ENCODE measurements at places on chromosomes 7 and 10.

DNA sequence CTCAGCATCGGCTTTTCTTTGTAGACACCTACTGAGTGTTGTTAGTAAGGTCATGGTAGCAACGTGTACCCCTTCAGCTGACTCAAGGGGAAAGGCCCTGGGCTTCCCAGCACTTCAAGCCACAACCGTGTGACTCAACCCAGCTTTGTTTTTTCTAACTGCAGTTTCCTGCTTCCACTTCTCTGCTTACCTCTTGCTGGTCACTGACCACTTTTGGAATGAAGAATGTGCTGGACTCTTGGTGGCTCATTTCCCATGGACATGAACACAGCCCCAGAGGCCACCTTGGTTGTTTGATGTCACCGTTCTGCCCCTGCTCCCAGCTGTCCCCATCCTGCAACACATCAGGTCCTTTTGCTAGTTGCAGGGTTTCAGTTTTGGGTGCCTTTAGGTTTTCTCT, 69.5 kb upstream of the ZNF438 start:
- DNase-seq: peak; percentile 17

GRCh38 chr7:34333925-34334324, 324.1 kb upstream of the NPSR1 start:
- DNase-seq: no peak

DNA sequence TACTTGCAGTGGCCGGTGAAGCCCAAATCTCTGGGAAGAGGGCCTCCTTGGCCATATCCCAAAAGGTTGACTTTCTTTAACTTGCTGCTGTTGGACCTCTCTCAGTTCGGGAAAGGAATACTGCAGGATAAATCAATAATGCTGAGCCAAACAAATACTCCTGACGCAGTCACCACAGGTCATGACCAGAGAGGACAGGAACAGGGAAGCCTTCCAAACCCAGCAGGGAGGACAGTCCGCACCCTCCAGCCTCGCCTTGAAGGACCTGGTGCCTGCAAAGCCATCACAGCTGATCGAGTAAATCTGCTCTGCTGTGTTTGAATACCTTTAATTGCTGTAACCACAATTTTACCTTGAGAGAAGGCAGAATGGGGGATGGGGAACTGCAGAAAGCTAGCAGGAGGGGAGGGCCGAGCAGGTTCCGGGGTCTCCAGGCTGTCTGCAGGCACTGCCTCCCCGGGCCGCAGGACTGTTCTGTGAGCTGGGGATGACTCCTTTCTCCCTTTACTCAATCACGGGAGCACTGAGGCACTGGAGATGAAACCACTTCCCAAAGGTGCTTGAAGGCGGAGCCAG, 20.8 kb upstream of the INSIG1 start:
- DNase-seq: no peak

GRCh38 chr7:98969386-98969785, 91.1 kb downstream of the TRRAP start:
- no peak for DNase-seq

GRCh38 chr10:61787170-61787569, 114.3 kb upstream of the ARID5B start:
- no peak for DNase-seq

- no peak for DNase-seq
Observed at GRCh38 chr7:82360591-82361368, 82.8 kb downstream of the CACNA2D1 start.

- no peak for DNase-seq
Observed at GRCh38 chr10:70990681-70991080, 102.3 kb upstream of the PCBD1 start.

DNA sequence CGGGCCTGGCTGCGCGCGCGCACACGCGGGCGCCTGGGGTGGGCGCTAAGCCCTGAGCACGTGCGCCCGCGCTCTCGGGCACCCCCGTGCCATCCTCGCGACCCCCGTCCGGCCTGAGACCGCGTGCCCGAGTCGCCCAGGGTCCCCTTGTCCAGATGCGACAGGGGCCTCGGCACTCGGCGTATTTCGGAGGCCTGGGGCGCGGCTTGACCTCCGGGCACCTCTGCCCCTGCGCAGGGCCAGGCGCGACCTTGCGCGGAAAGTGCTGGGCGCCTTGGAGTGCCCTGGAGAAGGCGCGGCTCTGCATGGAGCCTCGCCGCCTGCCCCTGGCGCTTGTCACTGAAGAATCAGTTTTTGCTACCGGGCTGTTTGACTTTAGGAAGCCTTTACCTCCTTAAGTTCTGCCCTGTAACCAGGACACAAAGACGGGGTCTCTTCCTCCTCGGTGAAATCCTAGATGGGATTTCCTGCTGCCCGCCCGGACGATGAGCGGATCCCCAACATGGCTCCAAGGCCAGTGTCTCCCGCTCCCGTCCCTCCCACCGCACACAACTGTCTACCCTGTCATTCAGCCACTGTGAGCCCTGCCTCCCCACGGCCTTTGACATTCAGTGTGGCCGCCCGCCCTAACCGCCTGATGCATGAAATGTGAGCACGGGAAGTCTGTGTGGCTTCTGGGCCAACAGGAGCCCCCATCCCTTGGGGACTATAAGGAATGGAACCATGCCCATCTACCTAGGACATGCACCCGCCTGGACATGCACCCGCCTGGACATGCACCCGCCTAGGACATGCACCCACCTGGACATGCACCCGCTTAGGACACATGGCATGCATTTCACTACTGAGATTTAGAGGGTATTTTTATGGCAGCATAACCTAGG, 1.1 kb upstream of the STK32C start:
- DNase-seq: peak; percentile 35

- no peak for DNase-seq
Observed at GRCh38 chr10:71451754-71452153, 55.0 kb downstream of the CDH23 start.

DNA sequence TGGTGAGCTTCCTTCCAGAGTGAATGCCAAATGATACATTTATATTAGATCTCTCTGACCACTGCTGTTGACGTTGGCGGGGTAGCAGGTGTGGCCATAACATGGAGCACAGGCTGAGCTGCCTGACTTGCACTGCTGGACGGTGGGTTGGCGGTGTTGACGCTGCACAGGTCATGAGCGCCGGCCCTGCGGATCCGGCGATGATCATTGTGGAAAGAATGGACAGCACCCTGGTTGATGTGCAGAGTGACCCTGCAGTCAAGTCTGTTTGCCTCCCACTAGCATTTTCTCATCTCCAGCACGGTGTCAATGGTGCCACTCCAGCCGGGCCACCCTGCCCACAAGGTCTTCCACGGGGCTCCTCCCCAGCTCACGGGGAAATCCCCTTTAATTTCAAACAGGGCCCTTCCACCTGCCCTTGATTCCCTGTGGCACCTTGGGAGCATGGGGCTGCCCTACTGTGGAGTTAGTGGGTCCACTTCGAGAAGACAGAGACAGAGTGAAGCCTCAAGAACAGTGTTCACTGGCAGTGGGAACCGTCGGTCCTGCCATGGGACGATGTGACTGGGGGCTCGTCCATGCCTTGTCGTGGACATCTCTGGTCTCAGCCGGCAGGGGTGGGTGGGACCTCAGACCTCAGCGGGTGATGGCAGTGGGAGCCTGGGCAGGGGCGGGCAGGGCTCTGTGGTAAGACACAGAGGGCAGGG, 613.5 kb downstream of the PTPRN2 start:
- no peak for DNase-seq

DNA sequence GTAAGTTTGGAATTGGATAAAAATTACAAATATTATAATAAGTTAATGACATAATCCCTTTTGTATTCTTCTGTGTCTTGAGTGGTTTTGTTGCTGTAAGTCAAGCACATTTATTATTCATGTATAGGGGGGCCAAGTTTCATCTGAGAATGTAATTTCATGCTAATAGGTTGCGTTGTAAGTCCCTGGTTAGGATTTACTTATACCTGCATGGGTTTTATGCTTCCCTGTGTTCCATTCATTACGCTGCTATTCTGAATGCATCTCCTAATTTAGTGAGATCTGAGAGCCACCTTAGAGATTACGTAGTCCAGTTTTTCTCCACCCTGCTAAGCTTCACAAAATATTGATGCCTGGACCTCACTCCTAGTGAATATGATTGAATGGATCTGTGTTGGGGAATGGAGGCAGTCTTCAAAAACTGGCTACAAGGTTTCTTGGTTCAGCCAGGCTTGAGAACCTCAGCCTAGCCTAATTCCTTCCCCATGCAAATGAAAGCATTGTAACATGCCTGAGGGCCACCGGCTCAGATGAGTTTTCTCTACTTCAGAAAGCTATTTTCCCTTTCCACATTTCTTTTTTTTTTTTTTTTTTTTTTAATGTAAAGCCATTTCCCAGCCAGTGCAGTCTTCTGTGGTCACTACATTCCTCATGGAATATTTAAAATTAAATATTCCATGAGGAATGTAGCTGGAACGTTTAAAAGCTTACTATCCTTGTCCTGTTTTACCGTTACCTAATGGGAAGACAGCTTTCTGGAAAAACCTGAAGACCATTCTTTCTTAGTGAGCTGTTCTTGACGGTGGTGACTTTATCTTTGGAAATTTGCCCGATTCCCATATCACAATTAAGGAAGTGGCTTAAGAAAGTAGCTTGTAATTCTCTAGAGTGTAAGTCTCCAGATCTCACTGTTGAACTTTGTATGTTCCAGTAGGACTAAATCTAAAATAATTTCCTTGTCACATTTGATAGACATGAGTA, 16.0 kb downstream of the PAPSS2 start:
- DNase-seq: no peak

- DNase-seq: no peak
Observed at GRCh38 chr10:14563076-14563336, 211.7 kb downstream of the FAM107B start.

- no peak for DNase-seq
Observed at GRCh38 chr10:5188358-5188757, 3.4 kb upstream of the AKR1C8 start.

DNA sequence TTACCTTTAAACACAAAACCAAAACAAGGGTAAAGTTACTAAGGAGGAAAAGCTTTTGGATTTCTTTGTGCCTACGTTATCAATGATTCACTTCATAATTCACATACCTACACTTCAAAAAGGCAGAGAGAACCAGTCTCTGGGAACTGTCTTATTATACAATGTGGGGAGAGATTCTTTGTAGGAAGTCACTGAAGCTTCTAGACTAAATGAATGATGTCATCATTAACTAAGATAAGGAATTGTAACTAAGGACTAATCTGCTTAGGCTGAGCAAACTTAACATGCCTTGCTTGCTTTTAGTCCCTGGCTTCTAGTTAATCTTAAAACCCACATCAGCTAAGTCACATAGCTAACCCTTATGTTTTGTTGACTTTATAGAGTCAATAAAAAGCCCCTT, 771.2 kb downstream of the NXPH1 start:
- DNase-seq: no peak

GRCh38 chr10:78712147-78712546, 356.6 kb upstream of the ZMIZ1 start:
- DNase-seq: no peak

DNA sequence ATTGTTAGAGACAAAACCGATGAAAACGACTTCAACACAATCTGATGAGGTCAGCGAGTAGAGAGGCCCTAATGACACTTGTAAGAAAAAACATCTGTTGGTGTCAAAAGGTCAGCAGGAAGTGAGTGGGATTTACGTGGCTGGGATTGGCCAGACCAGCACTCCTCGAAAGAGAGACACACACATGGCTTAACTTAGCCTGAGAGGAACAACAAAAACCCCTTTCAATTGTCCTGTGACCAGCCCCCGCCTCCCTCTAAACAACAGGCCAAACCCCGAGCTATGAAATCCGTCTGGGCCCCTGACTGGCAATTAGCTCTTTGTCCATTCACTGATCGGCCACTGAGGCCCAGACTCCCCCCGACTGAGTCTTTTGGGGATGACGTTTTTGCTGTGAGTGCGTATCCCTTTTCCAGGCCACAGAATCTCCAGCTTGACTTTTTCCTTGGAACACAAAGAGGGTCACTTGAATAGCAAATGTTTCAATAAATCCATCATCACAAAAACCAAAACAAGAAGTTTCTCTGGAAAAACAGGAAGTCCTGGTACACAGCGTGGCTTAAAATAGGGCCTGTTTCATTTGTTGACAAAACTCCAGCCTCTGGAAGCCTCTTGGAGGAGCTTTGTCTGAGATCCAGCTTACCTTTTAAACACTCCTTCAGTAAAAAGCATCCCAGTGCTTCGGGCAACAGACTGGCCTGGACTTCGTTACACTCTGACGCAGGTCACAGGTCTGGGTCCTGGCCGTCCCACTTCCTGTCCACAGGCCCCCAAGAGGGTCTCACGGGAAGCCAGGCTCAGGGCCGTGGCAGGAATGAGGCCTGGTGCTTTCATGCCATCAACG, 103.0 kb downstream of the CTBP2 start:
- peak; percentile 94 for DNase-seq

DNA sequence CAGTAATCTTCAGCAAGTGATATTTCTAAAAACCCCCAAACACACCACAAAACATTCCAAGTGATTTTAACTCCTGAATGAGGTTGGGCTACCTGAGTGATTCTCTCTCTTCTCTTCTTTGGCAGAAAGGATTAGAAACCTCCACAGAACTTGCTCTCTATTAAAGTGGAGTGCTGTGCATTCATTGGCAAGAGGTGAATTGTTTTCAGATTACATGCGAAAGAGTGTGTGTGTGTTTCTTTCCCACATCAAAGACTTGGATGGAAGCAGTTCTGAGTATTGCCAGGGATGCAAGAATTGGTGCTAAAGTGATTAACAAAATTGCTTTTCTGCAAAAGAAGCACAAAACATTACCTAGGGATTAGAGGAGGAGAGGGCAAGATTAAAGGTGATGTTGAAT, 13.1 kb upstream of the FBXW4 start:
- DNase-seq: no peak

DNA sequence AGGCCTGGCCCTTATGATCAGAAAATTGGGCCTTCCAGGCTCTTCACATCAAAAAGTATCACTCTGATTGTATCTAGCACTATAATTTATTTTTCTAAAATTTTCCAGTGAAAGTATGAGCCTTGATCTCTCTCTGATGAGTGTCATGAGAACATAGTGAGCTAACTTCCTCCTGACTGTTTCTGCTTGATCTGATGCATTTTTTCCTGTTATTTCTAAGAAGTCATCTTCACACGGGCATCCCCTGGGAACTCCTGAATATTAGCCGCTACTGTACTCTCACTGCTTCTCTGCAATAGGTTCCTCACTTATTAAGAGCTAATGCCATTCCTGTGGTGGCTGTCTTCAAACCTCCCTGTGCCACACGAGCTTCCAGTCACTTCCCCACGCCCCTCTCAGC, 63.1 kb upstream of the ZPBP start:
- no peak for DNase-seq

DNA sequence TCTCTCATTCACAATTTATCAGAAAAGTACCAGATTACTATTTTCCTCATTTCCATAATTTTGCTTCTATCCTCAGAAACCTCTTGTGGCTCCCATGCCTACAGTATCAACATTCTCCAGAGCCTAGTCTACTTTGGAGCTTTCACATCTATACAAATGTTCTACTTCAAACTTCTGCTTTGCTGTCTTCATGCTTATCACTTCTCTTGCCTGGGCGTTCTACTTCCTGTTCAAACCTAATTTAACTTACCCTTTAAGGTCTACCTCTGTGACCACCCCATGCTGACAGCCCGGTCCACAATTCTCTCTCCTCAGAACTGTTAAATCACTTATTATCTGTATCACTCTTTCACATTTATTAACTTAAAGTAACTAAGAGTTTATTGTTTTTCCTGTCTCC, 6.1 kb upstream of the PTPN12 start:
- DNase-seq: peak; percentile 68
